ENCODE measurements at places on chromosomes 1 and 21.

GRCh38 chr1:101128211-101128727 is 102.7 kb upstream of the DPH5 start:
- no peaks in the 10 kb centered on the region for H3K27me3 ChIP-seq
- H3K4me3 ChIP-seq: peak overlapping the region; percentile 80
- DNase-seq: peak; percentile 74
- H3K36me3 ChIP-seq: no peaks in the 10 kb centered on the region

DNA sequence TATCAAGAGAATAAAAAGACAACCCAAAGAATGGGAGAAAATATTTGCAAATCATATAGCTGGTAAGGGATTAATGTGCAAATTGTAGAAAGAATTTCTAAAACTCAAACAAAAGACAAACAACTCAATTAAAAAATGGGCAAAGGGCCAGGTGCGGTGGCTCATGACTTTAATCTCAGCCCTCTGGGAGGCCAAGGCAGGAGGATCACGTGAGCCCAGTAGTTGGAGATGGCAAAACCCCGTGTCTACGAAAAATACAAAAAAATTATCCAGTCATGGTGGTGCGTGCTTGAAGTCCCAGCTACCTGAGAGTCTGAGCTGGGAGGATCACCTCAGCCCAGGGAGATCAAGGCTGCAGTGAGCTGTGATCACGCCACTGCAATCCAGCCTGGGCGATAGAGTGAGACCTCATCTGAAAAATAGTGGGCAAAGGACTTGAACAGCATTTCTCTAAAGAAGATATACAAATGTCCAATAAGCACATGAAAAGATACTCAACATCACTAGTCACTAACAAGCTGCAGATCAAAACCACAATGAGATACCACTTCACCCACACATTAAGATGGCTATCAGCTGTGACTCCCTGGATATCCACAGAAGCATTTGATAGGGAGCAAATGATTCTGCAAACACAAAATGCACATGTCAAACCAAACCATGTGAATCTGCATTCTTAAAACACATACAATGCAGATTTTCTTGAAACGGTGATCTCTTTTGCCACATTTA is 20.9 kb downstream of the SLC30A1 start:
- no peak for DNase-seq
- H3K4me3 ChIP-seq: no peak overlapping the region
- peaks cover 13% of the 10 kb centered on the region for H3K27me3 ChIP-seq
- no peaks in the 10 kb centered on the region for H3K4me1 ChIP-seq
- no peaks in the 10 kb centered on the region for H3K36me3 ChIP-seq

DNA sequence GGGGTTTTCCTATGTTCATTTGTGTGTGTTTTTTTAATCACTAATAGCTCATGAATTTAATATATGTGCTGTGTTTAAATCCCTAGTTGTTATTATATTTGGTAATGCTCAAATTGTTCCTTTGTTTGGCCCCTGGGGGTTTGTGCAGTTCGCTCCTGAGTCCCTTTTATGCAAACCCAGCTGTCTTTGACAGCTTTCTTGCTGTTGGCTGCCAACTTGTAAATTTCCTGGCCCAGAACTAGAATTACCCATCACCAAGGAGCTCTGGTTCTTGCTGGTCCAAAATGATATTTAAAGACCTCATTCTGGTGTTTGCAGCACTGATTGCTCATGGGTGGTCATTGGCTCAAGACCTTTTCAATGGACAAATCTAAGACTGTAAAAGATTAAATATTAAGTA is 39.6 kb upstream of the PGBD5 start:
- no peak overlapping the region for H3K4me3 ChIP-seq
- no peak for DNase-seq
- peaks cover 19% of the 10 kb centered on the region for H3K27me3 ChIP-seq
- H3K4me1 ChIP-seq: no peaks in the 10 kb centered on the region

- no peaks in the 10 kb centered on the region for H3K4me1 ChIP-seq
- H3K4me3 ChIP-seq: no peak overlapping the region
- no peak for DNase-seq
These were observed 24.0 kb downstream of the EPHA8 start for GRCh38 chr1:22587247-22587646.

All from naive B cell (primary cell).